MV-4-11 (cell line): ENCODE measurements at places on chromosomes 1 and 21.
A peak's percentile ranks its signal among the peaks of the same experiment; 100 is the strongest.

DNA sequence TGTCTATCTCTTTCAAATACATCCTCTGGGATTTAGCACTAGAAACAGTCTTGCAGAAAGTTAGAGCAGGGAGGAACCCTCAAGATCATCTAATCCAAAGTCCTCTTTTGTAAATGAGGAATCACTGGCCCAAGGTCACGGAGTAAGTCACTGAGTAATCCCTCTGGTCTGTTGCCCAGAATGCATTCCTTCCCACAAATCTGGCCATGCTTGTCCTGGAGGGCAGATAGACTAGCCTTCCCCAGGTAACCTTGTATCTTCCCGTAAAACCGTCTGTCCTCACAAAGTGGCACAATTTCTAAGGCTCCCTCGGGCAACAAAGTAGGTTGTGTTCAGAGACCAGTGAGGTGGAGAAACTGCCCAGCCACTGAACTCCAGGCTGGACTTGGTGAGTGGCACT is 46.2 kb downstream of the DDR2 start:
- no peak for DNase-seq

GRCh38 chr1:157673008-157673407 is 27.6 kb downstream of the FCRL3 start:
- no peak for DNase-seq

DNA sequence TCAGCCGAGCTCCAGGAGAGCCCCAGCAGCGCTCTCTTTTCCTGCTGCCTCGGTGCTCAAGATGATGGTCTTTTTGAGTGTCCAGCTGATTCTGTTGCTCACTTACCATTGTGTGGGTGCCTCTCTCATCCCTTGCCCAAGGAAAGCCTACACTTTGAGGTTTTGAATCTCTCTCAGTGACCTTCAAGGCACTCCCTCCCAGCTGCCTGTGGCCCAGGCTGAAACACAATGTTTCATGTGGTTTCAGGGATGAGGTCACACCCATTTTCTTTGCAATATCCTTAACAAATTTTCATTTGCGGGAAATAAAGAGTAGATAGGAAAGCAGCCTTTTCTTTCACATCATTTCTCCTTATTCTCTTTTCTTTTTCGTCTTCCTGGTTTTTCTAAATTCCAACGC is 12.6 kb upstream of the MRPS14 start:
- peak; percentile 48 for DNase-seq

GRCh38 chr1:26097696-26098095 is 13.9 kb upstream of the PDIK1L start:
- DNase-seq, result no peak

DNA sequence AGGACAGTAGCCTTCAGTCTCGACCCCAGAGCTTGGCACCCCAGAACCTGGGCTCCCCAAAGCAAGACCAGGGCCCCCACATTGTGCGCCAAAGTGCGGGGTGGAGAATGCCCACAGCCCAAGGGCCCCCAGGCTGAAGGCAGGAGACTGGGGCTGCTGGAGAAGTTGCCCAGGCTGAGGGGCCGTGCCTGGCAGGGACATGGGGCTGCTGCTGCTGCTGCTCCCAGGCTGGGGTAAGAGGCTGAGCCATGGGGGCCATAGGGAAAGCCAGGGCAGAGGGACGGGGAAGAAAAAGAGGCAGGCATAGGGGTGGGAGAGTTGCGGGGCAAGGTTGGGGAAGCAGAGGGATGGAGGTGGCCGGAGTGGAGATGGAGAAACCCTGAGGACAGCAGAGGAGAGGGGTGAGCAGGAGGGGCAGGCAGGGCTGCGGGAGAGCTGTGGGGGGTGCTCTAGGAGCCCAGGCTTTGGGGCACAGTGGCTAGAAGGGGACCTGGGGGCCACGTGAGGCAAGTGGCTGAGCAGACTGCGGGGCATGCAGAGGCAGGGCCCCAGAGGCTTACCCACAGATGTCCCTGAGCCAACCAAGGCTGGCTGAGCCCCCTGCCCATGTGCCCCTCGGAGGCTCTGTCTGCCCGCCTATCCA is 18.9 kb downstream of the SLC27A3 start:
- DNase-seq, result no peak

DNA sequence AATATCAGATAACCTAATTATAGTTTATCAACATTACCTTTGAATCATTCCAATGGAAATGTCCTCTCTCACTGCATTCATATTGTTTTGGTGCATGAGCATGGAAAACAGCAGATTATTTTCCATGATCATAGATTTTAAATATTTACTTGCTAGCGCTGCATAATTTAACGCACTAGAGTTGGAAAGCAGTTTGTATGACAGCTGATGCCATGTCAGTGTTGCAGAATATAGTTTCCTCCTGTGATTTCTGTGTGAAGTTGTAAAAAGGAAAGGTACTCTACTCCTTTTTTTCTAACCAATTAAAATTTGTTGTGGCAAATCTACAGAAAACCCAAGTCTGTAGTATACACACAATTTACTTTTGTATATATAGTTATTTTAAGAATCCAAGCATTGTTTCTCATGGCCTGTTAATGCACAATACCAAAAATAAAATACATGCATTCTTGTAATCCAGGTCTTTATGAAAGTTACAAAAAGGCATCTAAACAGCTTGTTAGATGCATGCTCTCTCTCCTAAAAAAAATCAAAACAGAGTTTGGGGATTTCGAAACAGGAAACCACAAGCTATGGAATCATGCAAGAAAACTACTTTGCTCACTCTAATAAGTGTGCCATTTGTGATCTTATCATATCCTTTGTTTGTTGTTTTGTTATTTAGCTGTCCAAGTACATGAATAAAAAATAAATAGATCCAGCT is 1.9 kb upstream of the ATG4C start:
- DNase-seq, result peak; percentile 52

DNA sequence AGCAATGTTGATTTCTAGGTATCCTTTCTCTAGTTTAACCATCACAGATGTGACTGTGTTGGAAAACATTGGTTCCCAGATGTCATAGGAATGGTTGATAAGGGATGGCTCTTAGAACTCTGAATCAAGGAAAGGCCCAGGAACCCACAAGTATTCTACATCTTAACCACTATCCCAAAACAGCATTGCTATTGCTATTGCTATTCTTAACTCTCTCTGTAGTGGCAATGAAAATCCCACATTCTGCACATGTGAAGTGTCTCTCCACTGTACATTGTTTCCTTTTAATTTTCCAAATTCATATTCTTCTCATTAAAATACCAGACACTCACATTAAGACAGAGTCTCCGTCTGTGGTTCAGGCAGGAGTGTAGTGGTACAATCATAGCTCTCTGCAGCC is 420.4 kb upstream of the RUNX1 start:
- DNase-seq, result no peak

- DNase-seq, result no peak
Measured at GRCh38 chr21:27023186-27023585, 56.3 kb upstream of the ADAMTS5 start.

DNA sequence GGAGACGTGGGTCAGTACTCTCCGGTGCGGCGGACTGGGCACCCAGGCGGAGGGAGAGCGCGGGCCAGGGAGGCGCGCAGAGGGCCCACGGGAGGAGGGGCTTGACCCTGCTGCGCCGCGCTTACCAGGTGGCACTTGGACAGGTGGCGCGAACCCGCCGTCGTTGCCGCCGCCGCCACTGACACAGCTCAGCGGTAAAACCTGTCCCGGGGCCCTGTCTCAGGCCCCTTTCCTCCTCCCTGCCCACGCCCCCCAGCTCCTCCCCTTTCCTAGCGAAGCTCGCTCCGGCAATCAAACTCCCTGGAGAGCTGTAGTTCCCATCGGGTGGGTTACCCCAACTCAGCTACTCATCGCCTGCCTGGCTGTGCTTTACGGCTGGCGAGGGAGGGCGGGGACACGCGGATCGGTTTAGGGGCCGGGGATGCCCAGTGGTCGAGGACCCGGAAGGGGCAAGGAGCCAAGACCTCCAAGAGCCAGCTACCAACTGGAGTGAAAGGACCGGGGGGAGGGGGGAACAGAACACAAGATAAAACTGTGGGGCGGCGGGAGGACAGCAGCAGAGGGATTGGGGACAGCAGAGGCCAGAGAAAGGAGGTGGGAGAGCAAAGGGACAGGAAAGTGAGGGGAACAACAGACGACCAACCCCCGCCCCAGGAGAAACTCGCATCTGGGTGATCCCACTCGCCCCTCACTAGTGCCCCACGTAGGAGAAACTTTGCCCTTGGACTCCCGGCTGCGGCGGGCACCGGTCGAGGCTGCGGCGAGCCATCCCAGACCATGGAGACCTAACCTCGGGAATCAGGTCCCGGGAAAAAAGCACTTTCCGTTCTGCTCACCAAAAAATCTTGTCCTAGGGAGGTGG is 2.9 kb downstream of the GFI1 start:
- DNase-seq, result peak; percentile 83
